Karpas-422 (cell line): ENCODE measurements at places on chromosomes 3 and 15. TPM values are rescaled to one million over a fixed set of nuclear protein-coding genes. Genes with fewer than 3 reads are reported as not detected.
A peak's percentile ranks its signal among the peaks of the same experiment; 100 is the strongest.

- H3K27ac ChIP-seq, result no peak overlapping the region
- no peak for DNase-seq
- H3K27me3 ChIP-seq, result no peaks in the 10 kb centered on the region
- no peak overlapping the region for H3K4me3 ChIP-seq
Measured at GRCh38 chr15:29105151-29105854, 164.3 kb downstream of the NSMCE3 start.

GRCh38 chr15:28983432-28984311, 97.9 kb downstream of the APBA2 start:
- no peak overlapping the region for H3K27ac ChIP-seq
- H3K4me3 ChIP-seq, result no peak overlapping the region
- no peaks in the 10 kb centered on the region for H3K27me3 ChIP-seq
- DNase-seq, result no peak
- H3K4me1 ChIP-seq, result no peaks in the 10 kb centered on the region

- no peak for DNase-seq
- H3K36me3 ChIP-seq, result no peaks in the 10 kb centered on the region
- H3K27ac ChIP-seq, result no peak overlapping the region
- H3K4me3 ChIP-seq, result no peak overlapping the region
- peaks cover 52% of the 10 kb centered on the region for H3K4me1 ChIP-seq
Measured at GRCh38 chr15:74386496-74387140, 19.2 kb upstream of the CYP11A1 start.

- DNase-seq, result no peak
- no peaks in the 10 kb centered on the region for H3K27me3 ChIP-seq
- no peaks in the 10 kb centered on the region for H3K4me1 ChIP-seq
- no peak overlapping the region for H3K27ac ChIP-seq
Measured at GRCh38 chr3:131454501-131454900, 48.3 kb downstream of the MRPL3 start.

DNA sequence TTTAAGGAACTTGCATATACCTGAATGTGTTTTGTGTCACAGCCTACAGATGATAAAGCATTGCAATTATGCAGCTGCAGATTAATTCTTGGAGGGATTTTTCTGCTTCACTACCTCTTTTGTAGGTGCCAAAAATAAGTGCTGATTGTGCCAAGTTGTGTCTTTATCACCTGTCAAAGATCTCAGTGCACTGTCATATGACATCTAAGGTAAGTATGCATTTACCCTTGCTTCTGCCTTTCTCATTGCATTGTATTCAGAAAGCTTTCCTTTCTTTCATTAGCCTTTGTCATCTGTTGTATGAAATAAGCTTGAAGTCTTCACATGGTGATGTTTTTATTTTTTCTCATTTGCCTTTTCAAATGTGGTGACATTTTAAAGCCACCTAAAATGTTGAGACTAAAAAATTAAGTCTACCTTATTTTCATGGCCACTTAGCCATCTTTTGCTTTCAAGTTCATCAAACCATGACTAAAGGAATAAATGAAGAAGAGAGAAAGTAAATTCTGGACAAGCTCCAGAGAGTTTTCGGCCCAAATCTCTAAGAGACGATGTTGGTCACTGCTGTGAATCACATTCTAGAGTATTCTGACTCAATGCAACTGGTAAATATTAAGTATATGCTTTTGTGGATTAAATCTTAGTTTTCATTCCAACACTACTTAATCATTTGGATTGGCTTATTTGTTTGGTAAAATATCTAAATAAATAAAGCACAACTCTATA, 381.8 kb upstream of the EPHA3 start:
- no peak for DNase-seq
- no peaks in the 10 kb centered on the region for H3K27me3 ChIP-seq
- no peak overlapping the region for H3K4me3 ChIP-seq
- H3K36me3 ChIP-seq, result no peaks in the 10 kb centered on the region
- no peak overlapping the region for H3K27ac ChIP-seq
- no peaks in the 10 kb centered on the region for H3K4me1 ChIP-seq

GRCh38 chr3:190504354-190505125, 9.3 kb upstream of the IL1RAP start:
- no peak overlapping the region for H3K27ac ChIP-seq
- H3K36me3 ChIP-seq, result no peaks in the 10 kb centered on the region
- no peaks in the 10 kb centered on the region for H3K4me1 ChIP-seq
- DNase-seq, result peak; percentile 43
- H3K27me3 ChIP-seq, result 0 out of 2 replicates have a peak, but pooled peaks cover 4% of the 10 kb centered on the region
- H3K4me3 ChIP-seq, result no peak overlapping the region

DNA sequence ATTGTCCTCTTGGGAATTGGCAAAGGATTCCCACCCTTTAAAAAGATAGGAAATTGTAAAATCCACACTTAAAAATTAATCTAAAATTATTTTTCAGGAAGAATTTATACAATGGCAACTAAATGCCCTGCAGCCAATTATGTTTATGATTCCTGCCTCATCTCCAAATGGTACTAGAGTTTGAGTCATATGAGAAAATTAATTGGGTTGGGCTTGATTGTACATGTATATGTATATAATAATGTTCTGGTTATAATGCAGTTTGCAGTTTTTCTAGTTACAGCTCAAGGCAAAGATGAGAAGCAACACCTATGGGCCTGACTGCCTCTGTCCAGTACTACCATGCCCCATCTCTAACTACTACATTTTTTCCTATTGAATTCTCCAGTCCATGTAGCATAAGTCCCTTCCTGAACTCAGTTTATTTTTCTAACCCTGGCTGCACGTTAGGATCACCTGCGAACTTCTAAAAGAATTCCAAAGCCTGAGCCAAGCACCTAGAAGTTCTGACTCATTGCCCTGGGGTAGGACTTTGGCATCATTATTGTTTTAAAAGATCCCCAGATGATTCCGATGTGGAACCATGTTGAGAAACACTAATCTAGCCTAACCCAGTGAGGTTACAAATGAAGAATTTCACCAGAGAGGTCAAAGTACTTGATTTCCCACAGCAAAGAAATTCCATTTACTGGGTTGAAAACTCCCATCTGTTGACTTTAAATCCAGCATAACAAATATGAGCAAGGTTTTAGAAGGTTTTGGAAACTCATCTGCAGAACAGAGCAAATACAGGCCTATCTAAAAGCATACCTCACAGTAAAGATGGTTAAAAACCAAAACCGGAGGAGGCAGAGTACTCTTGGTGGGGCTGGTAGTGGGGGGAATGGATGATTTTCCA, 19.4 kb downstream of the TGFBR2 start:
- no peak overlapping the region for H3K27ac ChIP-seq
- no peaks in the 10 kb centered on the region for H3K36me3 ChIP-seq
- no peak for DNase-seq
- H3K4me1 ChIP-seq, result no peaks in the 10 kb centered on the region
- no peaks in the 10 kb centered on the region for H3K27me3 ChIP-seq

MKRN2OS gene
- not detected in 2 replicates for total RNA-seq

VEPH1 gene
- not detected in 2 replicates for total RNA-seq

PPM1L gene
- total RNA-seq, result 1.8 and 3.4 TPM in 2 replicates

FANCD2OS gene
- not detected in 2 replicates for total RNA-seq
